WTC11 (cell line): ENCODE measurements at places on chromosomes 12 and 14.

GRCh38 chr12:128808651-128809050, 15.1 kb downstream of the SLC15A4 start:
- peaks cover 71% of the 10 kb centered on the region for H3K36me3 ChIP-seq
- no peaks in the 10 kb centered on the region for H3K4me1 ChIP-seq
- no peak for DNase-seq
- no peak overlapping the region for H3K4me3 ChIP-seq
- H3K27me3 ChIP-seq = no peaks in the 10 kb centered on the region

GRCh38 chr14:34568803-34569202, 29.3 kb upstream of the EAPP start:
- H3K27me3 ChIP-seq = no peaks in the 10 kb centered on the region
- no peaks in the 10 kb centered on the region for H3K4me1 ChIP-seq
- no peak overlapping the region for H3K4me3 ChIP-seq
- no peak overlapping the region for H3K27ac ChIP-seq
- no peak for DNase-seq
- H3K36me3 ChIP-seq = peaks cover 34% of the 10 kb centered on the region

GRCh38 chr12:98417266-98417665, 98.1 kb upstream of the TMPO start:
- no peaks in the 10 kb centered on the region for H3K36me3 ChIP-seq
- no peaks in the 10 kb centered on the region for H3K27me3 ChIP-seq
- no peak overlapping the region for H3K27ac ChIP-seq
- no peak overlapping the region for H3K4me3 ChIP-seq
- H3K4me1 ChIP-seq = peaks cover 35% of the 10 kb centered on the region
- no peak for DNase-seq

DNA sequence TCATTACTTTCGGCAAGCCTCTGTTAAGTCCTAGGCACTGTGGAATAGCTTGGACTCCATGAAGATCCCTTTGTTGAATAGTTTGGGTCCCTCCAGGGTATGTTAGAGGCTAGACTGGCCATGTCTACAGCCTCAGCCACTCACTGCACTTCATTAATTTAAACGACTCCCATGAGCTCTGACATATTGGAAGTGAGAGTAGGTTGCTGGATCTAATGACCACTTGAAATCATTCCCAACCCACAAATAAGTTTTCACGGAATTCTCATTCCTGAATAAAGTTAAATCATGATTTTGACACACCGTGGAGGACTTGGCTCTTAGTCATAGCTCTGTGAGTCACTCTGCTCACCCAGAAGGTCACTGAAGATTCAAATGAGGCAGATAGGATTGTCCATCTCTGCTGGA, 21.4 kb upstream of the APPL2 start:
- H3K27ac ChIP-seq = no peak overlapping the region
- no peak for DNase-seq
- H3K4me1 ChIP-seq = no peaks in the 10 kb centered on the region
- H3K4me3 ChIP-seq = no peak overlapping the region

DNA sequence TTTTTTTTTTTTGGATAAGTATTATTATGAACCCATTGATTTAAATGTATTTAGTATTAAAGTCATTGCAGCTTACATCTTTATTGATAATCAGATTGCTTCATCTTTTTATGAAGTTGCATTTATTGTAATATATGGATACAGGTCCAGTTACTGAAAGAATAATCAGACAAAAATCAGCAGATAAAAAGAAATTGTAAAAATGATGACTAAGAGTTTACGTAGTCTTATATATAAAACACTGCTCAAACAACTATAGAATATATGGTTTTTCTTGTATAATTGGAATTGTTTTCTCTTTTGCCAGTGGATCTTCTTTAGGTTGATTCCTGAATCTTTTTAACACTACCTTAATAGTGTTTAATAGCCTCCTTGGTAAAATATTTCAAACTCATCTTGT, 378.3 kb downstream of the DUSP6 start:
- H3K4me1 ChIP-seq = no peaks in the 10 kb centered on the region; the same call in 1 of the 2 replicates
- H3K4me3 ChIP-seq = no peak overlapping the region
- H3K36me3 ChIP-seq = no peaks in the 10 kb centered on the region
- no peak overlapping the region for H3K27ac ChIP-seq
- H3K27me3 ChIP-seq = no peaks in the 10 kb centered on the region

DNA sequence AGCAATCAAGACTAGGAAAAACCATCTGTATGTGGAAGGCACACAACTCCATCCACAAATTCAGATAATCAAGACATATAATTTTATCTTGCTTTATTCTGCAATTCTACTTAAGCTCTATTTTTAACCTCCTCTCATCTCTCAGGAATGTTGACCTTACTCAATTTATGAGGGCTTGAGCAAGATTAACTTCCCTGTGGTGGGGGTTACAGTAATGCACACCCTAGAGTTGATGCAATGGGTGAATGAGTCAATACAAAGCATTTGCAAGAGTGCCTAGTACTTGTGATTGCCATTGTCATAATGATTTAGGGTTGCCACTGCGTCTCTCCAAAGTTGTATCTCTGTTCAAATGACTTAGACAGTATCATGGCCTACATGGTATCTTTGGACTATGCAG, 1598.4 kb upstream of the TMEM132C start:
- H3K27ac ChIP-seq = no peak overlapping the region
- H3K4me1 ChIP-seq = no peaks in the 10 kb centered on the region
- H3K27me3 ChIP-seq = peaks cover 14% of the 10 kb centered on the region
- no peak overlapping the region for H3K4me3 ChIP-seq
- DNase-seq = no peak

- H3K4me1 ChIP-seq = peaks cover 12% of the 10 kb centered on the region
- no peak for DNase-seq
- H3K4me3 ChIP-seq = no peak overlapping the region
- no peak overlapping the region for H3K27ac ChIP-seq
- no peaks in the 10 kb centered on the region for H3K27me3 ChIP-seq
These were observed 43.4 kb downstream of the ELK3 start for GRCh38 chr12:96237465-96238077.

DNA sequence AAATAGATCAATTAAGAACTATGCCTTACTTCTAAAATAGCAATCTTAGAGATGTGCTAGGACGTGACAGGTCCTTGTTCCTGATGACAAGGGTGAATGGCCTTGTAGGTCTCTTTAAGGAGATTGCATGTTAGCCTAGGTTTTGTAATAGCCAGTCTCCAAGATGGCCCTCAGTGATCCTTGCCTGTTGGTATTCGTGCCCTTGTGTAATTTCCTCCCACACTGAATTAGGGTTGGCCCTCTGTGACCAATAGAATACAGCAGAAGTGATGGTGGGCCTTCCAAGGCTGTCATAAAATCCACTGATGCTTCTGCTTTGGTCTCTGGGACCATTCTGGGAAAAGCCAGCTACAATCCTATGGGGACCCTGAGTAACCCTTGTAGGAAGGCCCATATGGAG, 38.2 kb upstream of the SNX6 start:
- no peak overlapping the region for H3K27ac ChIP-seq
- H3K4me3 ChIP-seq = no peak overlapping the region
- H3K27me3 ChIP-seq = no peaks in the 10 kb centered on the region

GRCh38 chr12:106245767-106246166, 2.1 kb downstream of the CKAP4 start:
- peak overlapping the region; percentile 66 for H3K4me3 ChIP-seq
- peaks cover 19% of the 10 kb centered on the region for H3K4me1 ChIP-seq
- no peak overlapping the region for H3K27ac ChIP-seq
- no peak for DNase-seq
- peaks cover 2% of the 10 kb centered on the region for H3K36me3 ChIP-seq
